ENCODE measurements at places on chromosomes 1 and 21. TPM values are rescaled to one million over a fixed set of nuclear protein-coding genes. Genes with fewer than 3 reads are reported as not detected.

GRCh38 chr1:67316180-67316902, 8.7 kb downstream of the IL12RB2 start:
- no peak for DNase-seq

GRCh38 chr1:87402241-87403002, 73.7 kb downstream of the LMO4 start:
- DNase-seq = no peak

- no peak for DNase-seq
These were observed 2.8 kb downstream of the IFI16 start for GRCh38 chr1:159012495-159012894.

CIART gene
- total RNA-seq = 5.3 TPM

DARS2 gene
- total RNA-seq = 11.1 TPM

DVL1 gene
- total RNA-seq = 50.4 TPM

FMO2 gene
- 8.1 TPM for total RNA-seq
